ENCODE measurements at places on chromosomes 6 and 20.

DNA sequence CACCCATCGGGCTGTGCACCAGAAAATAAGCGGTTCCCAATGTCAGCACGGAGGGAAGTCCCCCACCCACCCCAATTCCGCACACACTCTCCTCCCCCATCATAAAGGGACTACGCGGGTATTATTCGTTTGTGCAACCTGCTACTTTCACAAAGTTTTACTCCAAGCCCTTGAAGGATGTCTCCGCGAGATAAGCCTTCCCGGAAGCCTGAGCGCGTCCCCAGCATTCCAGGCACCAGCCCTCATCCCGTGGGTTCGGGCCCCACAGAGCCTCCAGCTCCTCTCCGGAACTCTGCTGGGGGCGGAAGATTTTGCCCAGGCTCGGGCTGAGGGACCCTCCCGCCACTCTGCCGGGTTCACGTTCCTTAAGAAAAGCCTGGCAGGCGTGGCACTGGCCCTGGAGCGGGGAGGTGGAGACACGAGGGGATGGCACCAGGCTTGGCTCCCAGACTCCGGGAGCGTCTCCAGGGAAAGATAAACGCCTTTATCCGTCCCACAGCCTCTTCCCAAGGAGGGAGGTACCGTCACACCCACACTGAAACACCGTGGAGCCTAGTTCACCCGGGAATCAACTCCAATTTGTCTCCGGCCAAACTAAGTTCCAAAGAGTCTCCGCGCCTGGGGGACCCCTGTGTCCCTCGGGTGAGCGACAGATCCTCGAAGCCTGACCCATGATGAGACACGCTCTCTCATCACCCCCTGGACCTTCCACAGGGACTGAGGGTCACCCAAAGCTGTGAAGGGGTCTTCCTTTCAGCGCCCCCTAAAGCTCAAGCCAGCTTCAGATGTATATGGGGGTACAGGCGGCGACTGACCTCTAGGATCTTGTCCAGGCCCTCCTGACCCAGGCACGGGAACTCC, 934 bp downstream of the KCNK5 start:
- DNase-seq = no peak

- no peak for DNase-seq
These were observed 156.4 kb upstream of the SYNCRIP start for GRCh38 chr6:85798931-85799652.

GRCh38 chr6:161458201-161458951, 184.5 kb upstream of the AGPAT4 start:
- DNase-seq = no peak

DNA sequence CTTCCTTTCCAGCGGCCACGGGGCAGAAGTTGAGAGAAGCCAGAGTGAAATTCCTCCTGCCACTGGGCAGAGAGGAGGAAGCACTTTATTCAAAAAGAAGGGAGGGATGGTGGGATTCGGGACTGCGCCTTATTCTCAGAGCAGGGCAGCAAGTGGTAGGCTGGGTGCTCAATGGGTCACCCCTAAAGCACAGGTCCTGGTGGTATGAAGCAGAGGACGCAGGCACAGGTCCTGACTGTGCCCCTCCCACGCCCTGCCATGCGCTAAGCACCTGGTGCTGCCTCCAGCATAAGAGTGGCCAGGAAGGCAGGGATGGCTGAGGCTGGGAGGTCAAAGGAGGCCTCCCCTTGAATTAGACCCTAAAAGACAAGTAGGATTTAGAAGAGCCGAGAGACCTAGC, 4.9 kb upstream of the GRM4 start:
- DNase-seq = no peak

DNA sequence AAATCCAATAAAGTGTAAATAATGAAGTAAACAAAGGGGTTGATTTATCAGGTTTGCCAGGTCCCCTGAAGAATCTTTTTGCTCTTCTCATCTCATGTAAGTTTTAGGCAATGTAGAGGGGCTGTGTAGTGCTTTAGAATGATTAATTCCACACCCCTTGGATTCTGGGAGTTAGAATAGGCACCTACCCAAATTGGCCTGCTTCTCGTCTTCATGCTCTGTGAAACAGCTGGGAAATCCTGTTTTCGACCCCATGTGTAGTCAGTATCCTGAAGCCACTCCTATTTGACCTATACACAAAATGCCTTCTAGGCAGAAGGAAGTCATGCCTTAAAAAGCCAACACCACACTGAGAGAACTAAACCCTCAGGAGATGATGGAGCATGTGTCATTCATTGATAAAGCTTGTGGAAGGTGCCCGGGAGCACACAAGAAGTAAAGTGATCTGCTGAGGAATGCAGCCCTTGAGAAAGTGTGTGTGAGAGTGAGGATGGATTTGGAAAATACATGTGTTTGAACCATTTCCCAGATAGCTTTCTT, 170.9 kb downstream of the KLHL32 start:
- peak; percentile 4 for DNase-seq

GRCh38 chr6:31651602-31652191, 764 bp downstream of the BAG6 start:
- DNase-seq = peak; percentile 85

GRCh38 chr20:53995949-53996348, 74.4 kb downstream of the BCAS1 start:
- no peak for DNase-seq

DNA sequence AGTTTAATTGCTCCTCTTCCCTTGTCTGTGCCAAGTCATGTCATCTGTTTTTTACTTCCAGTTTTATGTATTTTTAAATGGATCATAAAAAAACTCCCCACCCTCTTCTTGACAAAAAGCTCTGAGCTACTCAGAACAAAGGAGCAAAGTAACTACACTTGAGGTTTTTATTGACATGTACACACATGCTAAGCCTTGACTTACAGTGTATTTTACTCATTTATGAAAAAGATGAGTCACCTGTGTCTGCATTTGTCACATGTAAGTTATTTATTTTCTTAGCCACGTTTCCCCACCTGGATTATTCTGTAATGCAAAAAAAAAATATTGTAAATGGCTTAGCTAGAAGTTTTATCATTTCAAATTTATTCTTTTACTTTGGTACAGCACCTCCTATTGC, 628.8 kb upstream of the SLC35B3 start:
- no peak for DNase-seq

GRCh38 chr6:84738996-84739865, 25.2 kb downstream of the TBX18 start:
- DNase-seq = no peak

GRCh38 chr6:6660339-6661045, 72.0 kb downstream of the LY86 start:
- DNase-seq = no peak

DNA sequence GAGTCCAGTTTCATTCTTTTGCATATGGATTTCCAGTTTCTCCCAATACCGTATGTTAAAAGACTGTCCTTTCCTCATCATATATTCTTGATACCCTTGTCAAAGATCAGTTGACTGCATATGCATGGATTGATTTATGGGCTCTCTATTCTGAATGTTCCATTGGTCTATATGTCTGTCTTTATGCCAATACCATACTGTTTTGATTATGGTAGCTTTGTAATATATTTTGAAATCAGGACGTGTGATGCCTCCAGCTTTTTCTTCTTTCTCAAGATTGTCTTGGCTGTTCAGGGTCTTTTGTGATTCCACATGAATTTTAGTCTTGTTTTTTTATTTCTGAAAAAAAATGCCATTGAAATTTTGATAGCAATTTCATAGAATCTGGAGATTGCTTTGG, 51.9 kb downstream of the KIZ start:
- no peak for DNase-seq

DNA sequence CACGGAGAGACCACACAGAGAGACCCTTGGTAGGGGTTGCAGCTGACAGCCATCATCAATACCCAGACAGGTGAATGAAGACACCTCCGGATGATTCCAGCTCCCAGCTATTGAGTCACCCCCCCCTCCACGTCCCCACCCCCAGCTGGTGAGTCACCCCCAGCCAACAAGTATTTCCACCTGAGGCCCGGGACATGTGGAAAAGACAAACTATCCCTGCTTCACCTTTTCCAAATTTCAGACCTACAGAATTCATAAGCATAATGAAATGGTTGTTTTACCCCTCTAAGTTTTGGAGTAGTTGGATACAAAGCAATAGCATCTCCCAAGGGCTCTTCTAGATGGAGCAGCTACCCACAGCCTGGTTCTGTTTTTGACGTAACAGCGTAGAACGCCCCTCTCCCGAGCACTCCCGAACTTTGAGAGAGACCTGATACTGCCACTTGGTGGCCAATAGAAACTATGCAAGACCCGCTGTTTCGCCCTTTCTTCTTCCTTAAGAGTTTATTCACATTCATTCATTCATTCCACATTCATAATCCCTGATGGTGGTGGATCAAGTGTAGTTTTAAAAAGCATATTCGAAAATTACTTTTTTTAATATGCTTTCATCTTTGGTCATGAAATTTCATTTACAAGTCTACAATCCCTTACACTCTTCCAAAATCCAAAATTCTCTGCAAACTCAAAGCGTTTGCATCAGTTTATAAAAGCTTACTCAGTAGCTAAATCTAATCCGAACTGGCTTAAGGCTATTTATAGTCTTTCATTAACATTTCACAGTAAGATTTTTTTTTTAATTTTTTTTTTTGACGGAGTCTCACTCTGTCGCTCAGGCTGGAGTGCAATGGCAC, 15.1 kb upstream of the PPP1R16B start:
- peak; percentile 52 for DNase-seq

DNA sequence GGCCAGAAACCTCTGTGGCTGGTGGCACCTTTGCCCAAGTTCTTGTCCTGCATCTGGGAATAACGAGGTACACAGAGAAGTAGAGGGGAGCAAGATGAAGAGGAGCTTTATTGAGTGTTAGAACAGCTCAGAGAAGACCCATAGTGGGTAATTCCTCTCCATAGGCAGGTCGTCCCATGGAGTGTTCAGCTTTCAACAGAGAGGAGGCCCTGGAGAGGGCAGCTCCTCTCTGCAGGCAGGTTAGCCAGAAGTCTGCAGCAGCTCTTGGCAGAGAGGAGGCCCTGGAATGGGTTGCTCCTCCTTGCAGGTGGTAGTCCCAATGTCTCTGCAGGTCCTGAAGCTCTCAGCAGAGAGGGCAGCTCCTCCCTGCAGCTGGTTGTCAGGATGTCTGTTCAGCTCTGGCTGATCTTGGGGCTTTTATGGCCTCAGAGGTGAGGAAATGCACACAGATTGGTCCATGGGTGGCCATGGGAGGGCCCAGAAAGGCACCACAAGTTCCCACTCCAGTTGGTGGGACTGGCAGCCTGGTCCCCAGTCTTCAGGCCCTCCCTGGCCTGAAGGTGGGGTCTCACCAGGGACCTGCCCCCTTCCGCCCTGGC, 89.0 kb downstream of the IPCEF1 start:
- no peak for DNase-seq

DNA sequence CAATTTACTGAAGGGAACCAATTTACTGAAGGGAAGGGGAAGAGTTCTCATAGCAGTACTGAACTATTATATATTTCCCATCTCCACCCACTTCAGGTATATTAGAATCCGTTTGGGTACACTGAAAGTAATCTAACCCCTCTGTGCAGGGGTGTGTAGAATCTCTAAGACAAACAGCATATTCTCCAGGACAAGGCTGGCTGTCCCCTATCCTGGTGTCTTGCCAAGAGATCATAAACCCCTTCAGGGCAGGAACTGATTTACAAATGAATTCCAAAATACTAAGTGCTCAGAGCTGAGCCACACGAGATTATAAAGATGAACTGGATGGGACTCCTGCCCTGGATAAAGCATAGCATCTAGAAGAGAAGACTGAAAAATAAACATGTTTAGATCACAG, 9.2 kb downstream of the ASF1A start:
- DNase-seq = no peak

GRCh38 chr6:22849921-22850320, 280.6 kb downstream of the HDGFL1 start:
- DNase-seq = no peak

DNA sequence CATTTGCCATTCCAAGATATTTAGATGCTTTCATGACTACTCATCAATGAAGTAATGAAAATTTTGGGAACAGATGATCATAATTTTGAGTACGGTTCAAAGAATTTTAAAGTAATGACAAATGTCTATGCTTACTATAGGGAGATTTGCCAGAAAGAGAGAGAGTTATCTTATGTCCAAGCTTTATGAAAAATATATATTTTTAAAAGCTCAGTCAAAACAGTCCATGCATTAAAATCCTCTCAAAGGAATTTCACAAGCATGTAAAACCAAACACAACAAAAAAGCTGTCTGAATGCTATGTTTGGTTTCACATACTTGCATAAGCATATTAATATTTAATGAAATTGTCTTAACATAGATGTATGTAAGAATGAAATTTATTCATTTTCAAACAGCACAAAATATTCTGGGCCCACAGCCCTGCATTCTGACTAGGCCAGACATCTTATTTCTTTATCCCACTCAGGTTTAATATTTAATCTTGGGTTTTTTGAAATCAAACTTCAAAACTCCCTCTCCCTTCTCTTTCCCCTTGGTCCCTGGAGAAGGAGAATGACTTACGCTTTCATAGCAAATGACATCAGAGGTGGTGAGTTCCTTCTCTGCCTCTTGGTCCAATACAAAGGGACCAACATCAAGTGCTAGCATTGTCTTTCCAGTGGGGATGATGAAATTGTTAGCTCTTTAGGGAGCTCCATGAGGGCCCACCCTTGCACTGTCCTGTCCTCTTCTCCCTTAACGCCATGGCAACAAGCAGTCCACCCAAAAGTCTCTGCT, 94.2 kb downstream of the ADAT2 start:
- DNase-seq = no peak

DNA sequence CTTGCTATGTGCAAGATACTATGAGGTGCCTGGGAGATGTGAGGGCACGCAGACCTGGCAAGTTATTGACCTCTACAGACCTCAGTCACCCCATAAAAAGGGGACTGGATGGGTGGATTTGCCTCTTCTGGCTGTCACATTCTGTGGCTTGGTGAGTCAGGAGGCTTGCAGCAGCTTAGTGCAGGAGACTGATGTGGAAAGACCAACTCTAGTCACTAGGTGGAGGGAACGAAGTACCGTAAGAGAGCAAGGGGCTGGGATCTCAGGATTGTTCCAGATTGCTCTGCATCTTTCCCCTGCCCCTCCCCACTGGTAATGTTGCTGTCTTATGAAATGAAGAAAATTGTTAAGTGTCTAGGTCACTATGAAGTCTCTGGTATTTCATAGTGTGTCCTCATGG, 3.3 kb downstream of the MAPRE1 start:
- peak; percentile 86 for DNase-seq

DNA sequence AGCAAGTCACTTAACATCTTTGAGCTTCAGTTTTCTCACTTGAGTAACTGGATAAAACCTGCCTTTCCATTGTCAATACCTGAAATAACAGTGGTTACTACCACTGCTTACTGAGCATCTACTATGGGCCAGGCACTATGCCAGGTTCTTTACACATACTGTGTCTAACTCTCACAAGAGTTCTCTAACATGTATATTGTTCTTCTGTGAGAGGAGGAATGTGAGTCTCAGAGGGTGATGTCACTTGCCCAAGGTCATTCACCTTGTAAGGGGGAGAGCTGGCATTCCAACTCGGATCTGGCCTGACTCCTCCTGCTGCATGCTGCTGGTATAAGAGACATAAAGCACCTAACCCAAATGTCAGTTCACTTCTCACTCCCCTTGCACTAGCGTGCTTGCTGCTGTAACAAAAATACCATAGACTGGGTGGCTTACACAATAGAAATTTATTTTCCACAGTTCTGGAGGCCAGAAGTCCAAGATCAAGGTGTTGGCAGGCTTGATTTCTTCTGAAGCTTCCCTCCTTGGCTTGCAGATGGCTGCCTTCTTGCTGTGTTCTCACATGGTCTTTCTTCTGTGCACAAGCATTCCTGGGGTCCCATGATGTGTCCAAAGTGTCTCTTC, 21.9 kb upstream of the SGK2 start:
- DNase-seq = peak; percentile 34

Measured in EL (cell line).